ENCODE measurements at places on chromosomes 2 and 18.

- DNase-seq: no peak
Observed at GRCh38 chr2:190755772-190756415, 107.0 kb downstream of the NAB1 start.

- DNase-seq: no peak
Observed at GRCh38 chr2:168650781-168651180, 151.7 kb upstream of the NOSTRIN start.

DNA sequence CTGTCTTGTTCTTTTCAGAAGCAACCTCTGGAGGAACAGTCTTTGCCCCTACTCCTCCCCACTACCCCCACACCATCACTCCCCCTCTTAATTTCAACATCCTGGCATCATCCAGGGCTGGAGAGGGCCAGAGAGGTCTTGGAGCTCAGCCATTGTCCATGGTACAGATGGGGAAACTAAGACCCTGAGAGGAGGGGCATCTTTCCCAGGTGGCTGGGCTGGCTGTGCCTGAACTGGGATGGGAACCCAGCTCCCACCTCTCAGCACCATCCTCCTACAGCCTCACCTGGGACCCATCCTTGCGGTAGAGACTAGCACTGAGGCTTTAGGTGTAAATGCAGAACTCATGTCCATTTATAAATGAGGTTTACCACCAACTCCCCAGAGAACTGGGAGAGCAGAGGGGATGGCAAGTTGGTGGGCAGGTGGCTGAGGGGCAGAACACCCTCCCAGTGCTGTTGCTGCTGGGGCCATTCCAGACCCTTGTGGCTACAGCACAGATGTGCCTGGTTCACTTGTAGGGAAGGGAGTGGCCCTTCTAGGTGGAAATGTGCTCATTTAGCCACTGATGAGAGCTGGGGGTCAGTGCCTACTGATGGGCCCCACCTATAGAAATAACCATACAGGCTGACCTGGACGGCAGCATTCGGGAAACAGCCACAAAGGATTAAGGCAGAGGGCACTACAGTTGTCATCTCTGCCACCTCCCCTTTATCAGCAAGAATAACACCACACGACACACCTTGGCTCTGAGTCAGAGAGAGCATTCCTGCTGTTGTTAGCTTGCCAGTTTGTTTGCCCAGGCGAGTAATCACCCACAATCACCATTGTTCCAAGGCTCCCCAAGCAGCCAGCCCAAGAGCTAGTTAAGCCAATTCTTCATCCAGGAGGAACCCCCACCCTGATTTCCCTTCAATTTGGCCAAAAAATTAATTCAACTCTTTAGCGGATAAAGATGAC, 2.1 kb downstream of the MLPH start:
- no peak for DNase-seq

GRCh38 chr2:241540771-241541561, 17.6 kb upstream of the BOK start:
- no peak for DNase-seq

- DNase-seq: no peak
Observed at GRCh38 chr2:235494716-235495372, 1.0 kb downstream of the AGAP1 start.

GRCh38 chr2:38500283-38500634, 102.5 kb downstream of the HNRNPLL start:
- no peak for DNase-seq

- DNase-seq: no peak
Observed at GRCh38 chr2:69007169-69007568, 5.8 kb upstream of the ANTXR1 start.

GRCh38 chr2:134683561-134684112, 35.2 kb downstream of the TMEM163 start:
- no peak for DNase-seq

DNA sequence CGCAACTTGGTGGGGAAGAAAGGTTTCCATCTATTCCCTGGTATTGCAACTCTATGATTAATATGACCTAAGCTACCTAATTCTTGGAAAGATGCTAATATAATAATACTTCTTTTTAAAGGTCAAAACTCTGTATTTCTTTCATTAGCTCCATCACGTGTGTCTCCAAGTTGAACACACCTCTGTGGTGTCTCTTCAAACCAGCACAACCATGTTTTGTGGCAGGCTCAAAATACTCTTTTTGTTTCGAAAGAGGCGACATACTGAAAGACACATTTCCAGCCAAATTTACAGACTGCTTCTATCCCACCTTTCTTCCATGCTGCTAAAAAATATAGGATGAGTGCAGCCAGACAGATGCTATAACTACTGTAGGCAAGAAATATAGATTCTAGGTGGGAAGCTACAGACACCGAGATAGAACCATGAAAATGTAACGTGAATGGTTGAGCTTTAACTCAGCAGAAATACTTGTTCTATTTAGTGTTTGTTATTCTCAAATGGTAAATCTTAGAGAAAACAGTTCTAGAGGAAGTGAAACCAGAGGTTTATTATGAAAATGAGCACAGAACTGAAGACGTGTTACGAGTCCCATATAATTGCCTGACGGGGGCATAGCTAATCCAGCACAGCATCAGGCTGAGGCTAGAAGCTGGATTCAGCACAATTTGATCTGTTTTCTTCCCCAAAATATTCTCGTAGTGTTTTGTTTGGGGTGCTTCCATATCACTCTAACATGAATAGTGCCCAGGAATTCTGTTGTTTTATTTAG, 991.5 kb upstream of the FANCL start:
- DNase-seq: no peak

- DNase-seq: no peak
Observed at GRCh38 chr2:27147935-27148334, 869 bp upstream of the TCF23 start.

- no peak for DNase-seq
Observed at GRCh38 chr2:62147610-62148301, 48.2 kb upstream of the B3GNT2 start.

GRCh38 chr2:142872882-142873724, 4.4 kb upstream of the KYNU start:
- DNase-seq: no peak

DNA sequence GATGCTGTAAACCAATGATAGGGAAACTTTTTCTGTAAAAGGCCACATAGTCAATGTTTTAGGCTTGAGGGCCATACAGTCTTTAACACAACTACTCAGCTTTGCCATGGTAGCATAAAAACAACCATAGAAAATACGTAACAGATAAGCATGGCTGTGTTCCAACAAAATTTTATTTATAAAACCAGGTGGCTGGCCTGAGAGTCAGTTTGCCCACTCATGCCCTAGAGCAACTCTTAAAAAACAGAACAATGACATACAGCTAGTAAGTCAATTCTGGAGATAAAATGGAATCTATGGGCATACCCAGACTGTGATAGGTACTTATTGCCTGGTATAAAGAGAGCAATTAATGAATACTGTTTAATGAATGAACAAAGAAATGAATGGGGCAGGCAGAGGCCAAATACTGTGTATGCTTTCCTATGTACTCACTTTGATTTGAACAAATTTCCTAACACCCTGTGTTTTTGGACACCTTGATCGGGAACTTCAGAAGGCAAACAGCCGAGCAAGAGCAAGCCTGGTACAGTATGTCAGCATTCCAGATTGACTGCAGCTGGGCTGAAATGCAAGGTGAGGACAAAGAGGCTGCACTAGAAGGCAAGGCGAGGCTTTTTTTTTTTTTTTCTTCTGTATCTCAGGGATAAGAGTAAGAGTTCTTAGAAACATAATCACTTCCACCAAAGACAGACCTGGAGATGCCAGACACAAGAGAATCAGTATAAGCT, 315.3 kb downstream of the CLIP4 start:
- DNase-seq: no peak

GRCh38 chr2:5942204-5942603, 250.0 kb downstream of the SOX11 start:
- DNase-seq: no peak
